ENCODE measurements at places on chromosomes 4 and X.

DNA sequence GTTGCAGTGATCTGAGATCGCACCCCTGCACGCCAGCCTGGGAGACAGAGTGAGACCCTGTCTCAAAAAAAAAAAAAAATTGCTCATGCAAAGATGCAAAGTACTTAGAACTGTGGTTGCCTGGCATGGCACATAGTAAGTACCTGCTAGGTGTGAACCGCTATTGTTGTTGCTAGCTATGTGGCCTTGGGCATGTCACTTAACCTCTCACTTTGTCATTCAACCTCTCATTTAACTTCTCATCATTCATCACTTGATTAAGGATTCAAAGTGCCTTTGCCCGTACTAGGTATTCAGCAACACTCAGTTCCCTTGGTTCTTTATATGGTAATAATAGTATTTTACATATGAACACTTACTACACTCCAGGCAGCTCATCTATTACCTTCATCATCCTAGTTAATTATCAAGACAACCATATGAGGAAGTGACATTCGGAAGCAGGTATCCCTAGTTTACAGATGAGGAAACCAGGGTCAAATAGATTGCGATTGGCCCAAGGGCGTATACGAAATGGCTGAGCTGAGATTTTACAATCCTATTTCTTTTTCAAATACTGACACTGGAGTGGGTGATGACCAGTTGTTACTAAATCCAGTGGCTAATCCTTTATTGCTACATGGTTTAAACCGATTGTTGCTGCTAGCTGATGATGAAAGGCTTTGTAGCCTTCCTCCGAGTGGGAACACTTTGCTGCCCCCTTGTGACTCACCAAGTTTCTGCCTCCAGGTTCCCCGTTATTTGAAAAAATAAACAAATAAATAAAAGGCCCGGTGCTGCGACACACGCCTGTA, 28.8 kb upstream of the SOWAHD start:
- DNase-seq = peak; percentile 77

DNA sequence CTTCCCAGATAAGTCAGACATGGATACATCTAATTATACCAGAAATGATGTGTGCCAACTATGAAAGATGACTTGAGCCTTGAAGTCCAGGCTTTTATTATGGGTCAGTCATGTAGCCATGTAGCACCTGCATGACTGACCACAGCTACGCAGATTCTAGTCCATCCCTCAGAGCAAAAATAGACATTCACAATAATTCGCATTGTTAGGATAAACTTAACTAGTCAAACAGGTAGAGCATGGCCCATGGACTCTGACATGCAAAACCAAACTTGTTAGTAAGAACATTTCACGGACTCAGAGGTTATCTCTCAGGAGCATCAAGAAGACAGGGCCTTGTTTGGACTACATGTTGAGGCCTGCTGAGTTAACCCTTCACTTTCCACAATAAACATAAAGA, 132.6 kb downstream of the PWWP3B start:
- DNase-seq = no peak

DNA sequence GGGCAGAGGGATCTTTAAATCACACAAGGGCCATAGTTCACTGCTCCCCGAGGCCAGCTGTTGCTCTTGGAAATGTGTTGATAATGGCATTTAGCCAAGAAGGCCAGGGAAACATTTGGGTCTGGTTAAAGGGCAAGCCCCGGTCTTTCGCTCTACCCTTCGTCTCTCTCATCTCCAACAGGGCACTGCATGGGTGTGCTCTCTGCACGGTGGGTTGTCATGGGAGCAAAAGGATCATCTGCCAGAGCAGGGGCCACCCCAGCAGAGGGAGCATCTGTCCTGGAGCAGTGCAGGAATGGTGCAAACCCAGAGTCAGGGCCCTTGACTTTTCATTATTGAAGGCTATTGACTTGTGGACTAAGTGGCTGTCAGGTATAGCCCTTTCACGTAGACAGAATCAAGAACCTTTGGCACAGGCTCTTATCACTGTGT, 22.7 kb upstream of the PGRMC2 start:
- no peak for DNase-seq

- DNase-seq = peak; percentile 89
Measured at GRCh38 chr4:173522160-173522950, 7.7 kb downstream of the HAND2 start.

- peak; percentile 77 for DNase-seq
Measured at GRCh38 chrX:101415180-101416145, 7.4 kb downstream of the HNRNPH2 start.

DNA sequence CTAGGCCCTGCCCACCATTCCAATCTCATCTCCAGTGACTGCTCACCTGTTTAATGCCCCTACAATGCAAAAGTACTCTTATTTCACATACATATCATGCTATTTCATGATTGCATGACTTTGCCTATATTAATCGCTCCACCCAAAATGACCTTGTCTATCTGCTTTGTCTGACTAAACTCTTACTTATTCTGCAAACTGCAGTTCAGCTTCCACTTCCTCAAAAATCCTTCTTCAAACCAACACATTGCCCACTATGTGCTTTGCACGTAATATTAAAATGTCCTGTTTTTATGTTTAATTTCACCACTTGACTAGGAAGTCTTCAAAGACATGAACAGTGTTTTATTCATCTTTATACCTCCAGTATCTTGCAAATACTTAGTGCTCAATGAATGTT, 229.6 kb downstream of the OPHN1 start:
- DNase-seq = no peak

- DNase-seq = peak; percentile 88
Measured at GRCh38 chr4:75985116-75985515, 5.6 kb downstream of the SDAD1 start.

- no peak for DNase-seq
Measured at GRCh38 chr4:176090115-176090514, 24.5 kb downstream of the WDR17 start.

DNA sequence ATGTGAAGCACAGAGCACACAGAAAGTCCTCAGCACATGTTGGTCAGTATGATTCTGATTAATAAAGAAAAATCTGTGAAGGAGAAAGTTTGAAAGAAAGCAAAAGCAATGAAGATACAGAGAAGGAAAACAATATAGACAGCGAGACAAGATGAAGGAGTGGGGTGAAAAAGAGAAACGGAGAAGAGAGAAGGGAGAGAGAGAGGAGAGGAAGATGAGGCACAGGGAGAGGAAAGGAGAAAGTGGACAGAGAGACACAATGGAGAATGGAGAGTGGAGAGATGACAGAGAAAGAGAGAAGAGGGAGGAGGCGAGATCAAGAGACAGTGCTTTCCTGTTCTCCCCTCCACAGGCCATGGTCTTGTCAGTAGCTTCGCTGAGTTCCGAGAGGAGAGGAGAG, 3.9 kb upstream of the KCND1 start:
- DNase-seq = no peak

GRCh38 chrX:130906776-130907175, 3.8 kb upstream of the ENOX2 start:
- no peak for DNase-seq

GRCh38 chr4:105652286-105652888, 56.1 kb downstream of the INTS12 start:
- DNase-seq = no peak

- no peak for DNase-seq
Measured at GRCh38 chrX:37879692-37880091, 32.3 kb upstream of the DYNLT3 start.

GRCh38 chrX:19122641-19123009, 357 bp upstream of the ADGRG2 start:
- no peak for DNase-seq

DNA sequence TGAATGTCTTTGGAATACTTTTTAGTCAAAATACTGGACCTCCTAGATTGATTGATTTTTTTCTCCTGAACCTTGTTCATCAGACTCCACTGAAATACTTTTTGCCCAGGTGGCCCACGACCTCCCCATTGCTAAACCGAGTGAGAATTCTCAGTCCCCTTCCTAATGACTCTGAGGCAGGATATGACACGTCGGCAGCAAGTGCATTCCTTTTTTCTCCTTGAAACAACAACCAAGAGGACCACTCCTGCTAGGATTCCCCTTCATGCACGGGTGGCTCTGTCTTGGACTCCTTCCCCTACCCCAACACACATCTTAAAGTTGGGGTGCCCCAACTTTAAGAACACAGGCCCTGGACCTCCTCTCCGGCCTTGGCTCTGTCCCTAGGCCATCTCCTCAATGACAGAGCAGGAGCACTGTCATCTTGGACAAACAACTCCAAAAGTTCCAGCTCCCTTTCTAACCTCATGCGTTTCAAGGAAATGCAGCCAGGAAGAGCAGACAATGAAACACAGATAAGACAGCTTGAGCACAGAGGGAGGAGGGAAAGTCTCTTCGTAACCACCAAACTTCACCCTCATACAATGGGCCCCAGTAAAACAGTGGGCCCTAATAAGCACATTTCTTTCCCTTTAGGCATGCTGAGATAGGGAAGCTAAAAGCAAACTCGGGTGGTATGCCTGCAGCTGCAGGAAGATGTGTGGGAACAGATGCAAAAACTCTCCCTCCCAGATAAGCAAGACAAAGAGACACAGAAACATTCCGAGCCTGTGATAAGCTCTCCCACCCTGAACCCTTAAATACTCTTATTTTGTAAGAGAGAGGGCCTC, 33.9 kb downstream of the ZBTB49 start:
- DNase-seq = no peak

DNA sequence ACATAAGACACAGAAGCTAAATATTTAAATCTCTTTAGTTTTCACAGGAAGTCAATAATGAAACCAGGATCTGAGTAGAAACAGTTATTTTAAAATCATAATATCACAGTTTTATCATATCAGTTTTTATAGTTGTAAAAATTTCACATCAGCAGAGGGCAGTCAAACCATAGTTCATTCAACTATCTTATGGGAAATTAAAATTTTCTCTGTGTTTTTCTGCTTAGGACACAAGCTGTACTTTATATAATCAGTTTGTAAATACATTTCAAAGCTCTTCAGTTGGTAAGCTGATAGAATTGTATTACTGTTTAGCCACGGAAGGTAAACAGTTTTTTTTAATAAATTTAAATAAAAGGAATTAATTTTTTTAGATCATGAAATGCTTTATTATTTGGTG, 204.8 kb upstream of the NUDT6 start:
- peak; percentile 32 for DNase-seq

- no peak for DNase-seq
Measured at GRCh38 chr4:173243917-173244658, 75.5 kb downstream of the GALNT7 start.

- no peak for DNase-seq
Measured at GRCh38 chr4:25892796-25893195, 21.2 kb upstream of the SMIM20 start.

DNA sequence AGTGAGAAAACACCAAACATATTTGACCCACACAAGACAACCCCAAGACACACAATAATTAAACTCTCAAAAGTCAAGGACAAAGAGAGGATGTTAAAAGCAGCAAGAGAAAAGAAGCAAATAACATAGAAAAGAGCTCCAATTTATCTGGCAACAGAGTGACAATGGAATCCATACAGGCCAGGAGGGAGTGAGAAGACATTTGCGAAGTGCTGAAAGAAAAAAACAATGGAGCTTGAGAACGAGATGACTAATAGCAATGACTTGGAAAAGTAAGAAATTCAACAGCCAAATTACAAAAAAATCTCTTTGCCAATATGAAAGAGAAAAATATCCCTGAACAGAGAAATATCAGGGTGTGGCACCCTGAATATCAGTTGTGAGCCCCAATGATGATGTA, 61.6 kb downstream of the MAD2L1 start:
- DNase-seq = no peak

GRCh38 chr4:147683188-147683591, 773 bp downstream of the PRMT9 start:
- DNase-seq = peak; percentile 36

DNA sequence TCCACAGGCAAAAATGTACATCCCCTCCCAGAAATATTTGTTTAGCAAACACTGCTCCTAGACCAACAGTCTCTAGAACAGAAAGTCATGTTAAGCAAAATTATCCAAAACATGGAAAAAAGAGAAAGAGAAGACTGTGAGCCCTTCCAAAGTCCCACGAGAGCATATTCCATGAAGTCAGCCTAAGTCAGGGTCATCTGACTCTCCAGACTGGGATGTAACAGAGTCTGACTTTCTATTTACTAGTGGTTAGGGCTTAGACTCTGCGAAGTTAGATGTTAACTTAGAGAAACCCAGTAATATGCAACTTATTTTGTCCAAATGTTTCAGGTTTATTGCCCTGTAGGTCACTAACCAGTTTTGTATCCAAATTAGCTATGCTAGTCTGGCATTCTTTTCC, 102.3 kb downstream of the MID1 start:
- DNase-seq = no peak

GRCh38 chrX:1534301-1535168, 2.5 kb downstream of the P2RY8 start:
- no peak for DNase-seq

DNA sequence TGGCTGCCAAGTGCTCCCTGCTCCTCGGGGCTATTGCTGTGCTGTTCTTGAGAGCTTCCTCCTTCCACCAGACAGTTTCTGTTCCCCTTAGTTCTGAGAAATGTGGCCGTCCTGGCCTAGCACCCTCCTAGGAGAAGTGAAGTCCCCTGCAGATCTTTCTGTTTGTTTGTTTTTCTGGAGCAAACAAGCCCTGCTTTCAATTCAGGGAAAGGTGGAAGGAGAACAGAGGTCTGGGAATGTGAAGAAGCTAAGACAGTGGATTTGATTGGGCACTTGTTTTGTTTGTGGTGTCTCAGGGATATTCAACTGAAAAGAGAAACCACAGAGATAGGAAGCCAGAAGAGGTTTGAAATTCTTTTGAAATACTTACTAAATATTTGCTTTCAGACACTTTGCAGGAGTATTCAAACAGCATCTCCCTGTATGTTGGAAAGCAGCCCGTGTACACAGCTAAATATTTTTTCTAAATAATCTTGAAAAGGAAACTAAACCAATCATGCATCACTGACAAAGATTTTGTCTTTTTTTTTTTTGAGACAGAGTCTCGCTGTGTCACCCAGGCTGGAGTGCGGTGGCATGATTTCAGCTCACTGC, 36.5 kb upstream of the PPM1K start:
- DNase-seq = peak; percentile 30

GRCh38 chrX:23803931-23804381, 21.0 kb downstream of the SAT1 start:
- DNase-seq = peak; percentile 60

- no peak for DNase-seq
Measured at GRCh38 chr4:121551271-121551670, 145.5 kb downstream of the ANXA5 start.

DNA sequence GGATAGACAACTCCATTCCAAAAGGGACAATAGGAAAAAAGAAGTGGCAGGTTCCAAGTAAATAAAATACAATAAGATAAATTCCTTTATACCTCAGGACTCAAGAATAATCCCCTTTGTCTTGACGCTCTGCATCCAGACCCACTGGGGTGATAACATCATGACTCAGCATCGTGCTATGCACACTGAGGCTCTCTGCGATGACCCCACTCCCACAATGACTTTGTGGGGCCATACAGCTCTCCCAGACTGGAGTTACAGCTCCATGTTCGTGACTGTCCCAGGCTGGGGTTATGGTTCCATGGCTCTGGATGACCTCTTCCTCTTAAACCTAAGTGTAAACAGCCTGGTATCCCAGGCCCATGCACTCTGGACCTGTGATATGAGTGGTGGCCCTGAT, 254.5 kb upstream of the ADGRL3 start:
- no peak for DNase-seq

Measured in AG10803 (cell line).